ENCODE measurements at places on chromosomes 16 and 17.
A peak's percentile ranks its signal among the peaks of the same experiment; 100 is the strongest.

GRCh38 chr16:50282010-50282538 lies 15.7 kb downstream of the ADCY7 start:
- no peak for DNase-seq

- peak; percentile 92 for DNase-seq
Measured at GRCh38 chr17:37488009-37488604, 1.6 kb upstream of the DUSP14 start.

DNA sequence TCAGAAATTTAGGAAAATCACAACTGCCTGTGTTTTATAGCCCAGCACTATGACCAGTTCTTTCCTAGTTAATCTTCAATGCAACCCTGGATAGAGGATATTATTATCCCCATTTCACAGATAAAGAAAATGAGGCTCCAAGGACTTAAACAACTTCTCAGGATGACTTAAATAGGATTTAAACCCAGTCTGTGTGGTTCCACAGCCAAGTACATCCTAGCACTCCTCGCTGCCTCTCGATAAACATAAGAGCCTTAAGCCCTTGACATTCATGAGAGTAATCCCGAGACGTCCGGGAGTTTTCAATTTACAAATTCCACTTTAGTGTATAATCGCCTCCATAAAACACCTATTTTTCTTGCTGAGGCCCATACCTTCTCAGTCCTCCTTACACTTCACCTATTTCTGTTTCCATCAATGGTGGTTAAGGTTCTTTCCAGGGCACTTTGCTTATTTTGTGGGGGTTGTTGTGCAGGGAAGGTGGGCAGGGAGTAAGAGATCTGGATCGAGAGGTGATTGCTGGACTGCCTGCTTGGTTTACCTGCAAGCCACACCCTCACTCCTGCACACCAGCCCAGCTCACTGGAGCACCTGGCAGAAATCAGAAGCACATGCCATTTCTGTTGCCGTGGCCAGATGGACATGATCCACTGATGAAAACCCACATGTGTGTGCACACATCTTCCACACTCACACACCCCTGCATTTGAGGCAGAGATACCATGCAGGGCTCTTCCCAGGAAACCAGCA lies 50.5 kb downstream of the ASIC2 start:
- DNase-seq, result no peak

DNA sequence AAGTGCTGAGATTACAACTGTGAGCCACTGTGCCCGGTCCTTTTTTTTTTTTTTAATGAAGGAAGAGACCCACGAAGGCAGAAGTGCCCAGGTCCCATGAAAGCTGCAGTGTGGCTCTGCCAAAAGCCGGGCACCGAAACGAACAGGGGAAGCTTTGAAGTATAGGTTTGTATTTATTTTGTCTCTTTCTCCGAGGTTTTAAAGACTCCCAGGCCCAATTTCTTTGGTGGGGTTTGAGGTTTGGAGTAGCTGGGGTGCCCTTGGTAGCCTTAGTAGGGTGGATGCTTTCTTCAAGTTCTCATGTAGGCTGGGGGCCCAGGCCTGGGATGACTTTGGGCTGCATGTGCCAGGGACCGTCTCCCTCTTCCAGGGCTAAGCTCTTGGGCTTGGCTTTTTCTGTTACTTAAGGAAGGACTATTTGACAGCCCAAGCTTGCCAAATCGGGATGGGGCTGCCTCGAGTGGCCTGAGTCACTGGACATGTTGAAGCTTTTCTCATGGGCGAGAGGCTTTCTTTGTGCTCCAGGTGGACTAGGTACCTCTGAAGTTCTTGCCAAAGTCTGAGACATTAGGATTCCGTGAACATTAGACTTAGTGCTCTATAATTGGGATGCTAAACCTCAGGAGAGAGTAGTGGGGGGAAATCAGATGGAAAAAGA lies 66.3 kb downstream of the WIPI1 start:
- no peak for DNase-seq

GRCh38 chr17:2937331-2938003 lies 125.9 kb downstream of the OR1D5 start:
- DNase-seq, result no peak

DNA sequence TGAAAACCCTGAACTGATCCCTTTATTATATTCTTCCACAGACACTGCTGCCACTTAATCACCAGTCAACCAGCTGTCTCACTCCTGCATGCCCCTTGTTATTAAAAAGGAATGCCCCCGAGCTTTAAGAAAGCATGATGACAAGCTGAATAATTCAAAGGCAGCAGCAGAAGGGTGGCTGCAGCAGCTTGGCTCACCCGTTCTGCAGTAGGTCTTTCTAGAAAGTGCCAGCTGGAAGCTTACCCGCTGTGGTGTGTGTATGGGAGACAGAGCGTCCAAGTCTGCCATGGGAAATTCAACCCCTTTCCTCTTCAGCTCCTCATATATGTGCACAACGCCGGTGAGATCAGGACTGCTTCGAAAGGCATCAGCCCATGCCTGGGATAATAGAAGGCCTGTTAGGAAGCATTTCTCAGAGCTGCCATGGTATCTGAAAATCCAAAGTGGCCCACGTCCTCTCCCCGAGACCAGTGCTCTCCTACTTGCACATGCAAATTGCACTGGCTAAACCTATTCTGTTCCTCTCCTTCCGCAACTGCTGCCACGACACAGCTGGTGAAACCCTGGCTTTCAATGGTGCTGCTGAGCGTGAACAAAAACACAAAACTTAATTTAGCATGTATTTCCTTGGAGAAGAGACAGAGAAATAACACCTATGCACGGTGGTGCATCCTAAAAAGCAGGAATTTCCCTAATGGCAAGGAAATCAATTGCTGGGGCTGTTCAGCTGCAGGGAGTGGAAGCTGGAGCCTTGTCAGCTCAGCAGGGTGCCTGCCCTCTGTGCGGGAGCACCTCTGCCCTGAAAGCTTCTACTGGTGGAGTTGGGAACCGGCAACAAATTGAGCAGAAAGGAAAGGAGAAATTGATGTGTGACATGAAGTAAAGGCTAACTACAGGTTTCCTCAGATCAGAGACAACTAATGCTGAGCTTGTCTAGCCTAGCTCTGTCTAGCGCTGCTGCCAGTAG lies 47.9 kb upstream of the SREBF1 start:
- DNase-seq, result no peak

- no peak for DNase-seq
Measured at GRCh38 chr16:50263940-50264929, 2.1 kb upstream of the ADCY7 start.

GRCh38 chr16:84088695-84089395 lies 27.9 kb downstream of the MBTPS1 start:
- DNase-seq, result no peak

DNA sequence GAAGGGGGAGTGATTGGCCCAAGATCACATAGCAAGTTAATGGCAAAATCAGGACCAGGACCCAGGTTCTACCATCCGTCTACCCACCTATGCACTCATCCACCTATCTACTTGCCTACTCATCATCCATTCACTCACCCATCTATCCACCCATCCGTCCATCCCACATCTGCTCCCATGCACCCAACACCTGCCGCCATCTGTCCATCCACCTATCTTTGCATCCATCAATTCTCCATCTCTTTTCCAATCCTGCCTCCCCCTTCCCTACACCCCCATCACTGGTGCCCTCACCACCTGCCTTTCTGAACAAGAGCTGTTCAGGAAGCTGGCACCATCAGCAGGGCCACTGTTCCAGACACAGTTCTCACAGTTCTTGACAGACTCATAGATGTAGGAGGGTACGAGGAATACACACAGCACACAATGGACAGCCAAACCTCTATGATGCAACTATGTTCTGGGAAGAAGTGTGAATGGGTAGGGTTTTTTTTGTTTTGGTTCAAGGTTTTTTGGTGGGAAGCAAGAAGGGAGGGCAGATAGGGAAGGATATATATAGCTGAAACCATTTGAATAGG lies 4.5 kb downstream of the SAMD14 start:
- DNase-seq, result no peak

GRCh38 chr17:16425202-16425601 lies 9.8 kb downstream of the TRPV2 start:
- DNase-seq, result no peak

DNA sequence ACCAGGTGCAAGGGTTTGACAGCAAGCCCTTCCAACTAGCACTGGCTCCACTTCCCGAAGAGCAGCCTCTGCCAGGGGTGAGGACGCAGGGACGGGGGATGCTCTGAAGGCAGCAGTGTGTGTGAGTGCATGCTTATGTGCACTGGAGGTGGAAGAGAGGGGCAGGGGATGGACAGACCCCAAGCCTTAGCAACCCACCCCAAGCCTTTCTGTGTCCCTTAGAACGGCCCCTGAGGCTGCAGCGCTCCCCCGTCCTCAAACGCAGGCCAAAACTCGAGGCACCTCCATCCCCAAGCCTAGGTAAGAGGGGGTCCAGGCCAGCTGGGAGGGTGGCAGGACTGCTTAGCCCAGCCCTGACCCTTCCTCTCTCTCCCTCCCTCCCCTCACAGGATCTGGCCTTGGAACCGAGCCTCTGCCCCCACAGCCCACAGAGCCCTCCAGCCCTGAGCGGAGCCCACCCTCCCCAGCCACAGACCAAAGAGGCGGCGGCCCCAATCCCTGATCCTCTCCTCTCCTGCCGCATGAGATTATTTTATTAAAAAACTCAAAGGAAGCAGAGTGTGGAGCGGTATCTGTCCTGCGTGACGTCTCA lies 2.9 kb downstream of the ACD start:
- DNase-seq, result no peak

GRCh38 chr17:44623070-44623725 lies 33.1 kb upstream of the MEIOC start:
- no peak for DNase-seq

GRCh38 chr17:41492771-41493170 lies 3.1 kb upstream of the KRT36 start:
- no peak for DNase-seq

DNA sequence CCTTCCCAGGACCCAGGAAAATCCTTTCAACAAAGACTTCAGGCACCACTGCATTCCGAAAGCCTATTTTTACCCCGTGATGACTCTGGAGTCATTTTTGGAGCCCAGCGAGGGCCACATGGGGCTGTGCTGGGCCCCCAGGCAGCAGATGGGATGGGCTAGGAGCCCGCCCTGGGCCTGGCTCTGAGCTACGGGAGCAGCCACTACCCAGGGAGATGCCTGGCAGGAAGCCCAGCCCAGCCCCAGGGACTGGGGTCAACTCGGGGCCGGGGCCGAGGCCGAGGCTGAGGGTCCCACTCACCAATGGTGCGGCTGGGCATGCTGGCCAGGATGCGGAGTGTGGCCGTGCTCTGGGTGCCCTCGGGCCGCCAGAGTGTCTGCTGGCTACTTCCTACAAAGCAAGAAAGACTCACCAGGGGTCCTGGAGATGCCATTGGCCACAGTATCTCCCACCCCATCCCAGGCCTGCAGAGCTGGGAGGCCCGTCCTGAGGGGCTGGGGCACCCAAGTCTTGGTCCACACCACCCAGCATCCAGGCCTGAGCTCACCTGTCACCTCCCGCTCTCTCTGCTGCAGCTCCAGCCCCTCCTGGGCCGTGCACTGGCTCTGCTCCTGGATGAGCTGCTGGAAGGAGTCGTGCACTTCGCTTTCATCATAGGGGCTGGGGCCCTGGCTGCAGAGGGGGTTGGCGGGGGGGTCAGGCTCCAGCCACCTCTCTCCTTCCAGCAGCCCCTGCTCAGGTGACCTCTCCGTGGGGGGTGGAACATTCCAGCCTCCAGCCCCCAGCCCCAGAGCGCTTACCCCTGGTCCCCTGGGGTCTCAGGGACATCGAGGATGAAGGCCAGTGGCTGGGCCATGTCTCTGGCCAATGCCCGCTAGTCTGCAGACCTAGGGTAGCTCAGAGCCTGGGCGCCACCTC lies 2.3 kb downstream of the TMC6 start:
- no peak for DNase-seq

DNA sequence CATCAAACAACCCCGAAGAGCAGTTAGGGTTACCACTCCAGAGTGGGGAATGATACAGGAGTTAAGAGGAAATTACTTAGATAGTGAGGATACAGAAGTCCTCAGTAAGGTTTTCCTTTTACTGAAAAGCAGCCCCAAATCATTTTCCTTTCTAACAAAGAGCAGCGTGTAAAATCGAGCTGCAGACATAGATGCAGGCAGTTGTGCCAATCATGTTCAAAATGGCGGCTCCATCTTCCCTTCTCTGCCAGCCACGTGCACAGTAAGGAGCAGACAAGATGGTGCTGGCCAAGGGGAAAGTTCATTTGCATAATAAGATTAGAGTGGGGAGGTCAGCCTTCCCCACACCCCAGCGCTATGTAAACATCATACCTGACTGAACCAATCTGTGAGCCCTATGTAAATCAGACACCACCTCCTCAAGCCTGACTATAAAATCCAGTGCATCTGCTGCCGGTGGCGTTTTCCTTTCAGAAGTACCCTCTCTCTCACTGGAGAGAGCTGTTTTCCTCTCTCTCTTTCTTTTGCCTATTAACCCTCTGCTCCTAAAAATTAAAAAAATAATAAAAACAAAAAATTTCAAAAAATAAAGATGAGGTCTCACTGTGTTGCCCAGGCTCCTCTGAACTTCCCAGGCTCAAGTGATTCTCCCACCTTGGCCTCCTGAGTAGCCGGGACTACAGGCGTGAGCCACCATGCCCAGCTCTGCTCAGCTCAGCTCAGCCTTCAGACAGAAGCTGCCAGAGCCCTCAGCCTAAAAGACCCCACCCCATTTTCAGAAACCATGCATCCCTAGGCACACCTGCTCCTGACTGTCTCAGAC lies 2.6 kb upstream of the SRL start:
- no peak for DNase-seq

GRCh38 chr16:50303605-50304466 lies 37.5 kb downstream of the ADCY7 start:
- peak; percentile 97 for DNase-seq

- DNase-seq, result no peak
Measured at GRCh38 chr16:88695218-88695617, 8.9 kb upstream of the SNAI3 start.

- peak; percentile 17 for DNase-seq
Measured at GRCh38 chr16:51818342-51818944, 667.4 kb upstream of the SALL1 start.

DNA sequence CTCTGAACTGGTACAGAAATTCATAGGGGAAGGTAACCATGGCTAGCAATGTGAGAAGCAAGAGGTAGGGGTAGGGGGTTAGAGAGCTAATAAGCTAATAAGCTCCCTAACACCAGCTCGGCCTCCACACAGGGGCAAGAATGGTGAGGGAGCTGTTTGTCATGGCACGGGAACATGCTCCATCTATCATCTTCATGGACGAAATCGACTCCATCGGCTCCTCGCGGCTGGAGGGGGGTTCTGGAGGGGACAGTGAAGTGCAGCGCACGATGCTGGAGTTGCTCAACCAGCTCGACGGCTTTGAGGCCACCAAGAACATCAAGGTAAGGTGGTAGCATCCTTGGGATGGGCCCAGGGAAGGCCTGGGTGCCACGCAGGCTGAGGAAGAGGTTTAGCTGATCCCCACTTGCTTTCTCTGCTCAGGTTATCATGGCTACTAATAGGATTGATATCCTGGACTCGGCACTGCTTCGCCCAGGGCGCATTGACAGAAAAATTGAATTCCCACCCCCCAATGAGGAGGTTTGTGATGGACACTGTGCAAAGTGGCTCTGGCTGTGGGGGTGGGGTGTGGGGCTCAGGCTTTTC lies 3.5 kb upstream of the FTSJ3 start:
- DNase-seq, result no peak
